ENCODE measurements at places on chromosomes 11 and 22.

- no peak for DNase-seq
These were observed 98.2 kb upstream of the BID start for GRCh38 chr22:17872471-17872870.

- no peak for DNase-seq
These were observed 519 bp upstream of the PDE3B start for GRCh38 chr11:14642873-14643696.

- DNase-seq: no peak
These were observed 59.1 kb downstream of the ST3GAL4 start for GRCh38 chr11:126414615-126415014.

DNA sequence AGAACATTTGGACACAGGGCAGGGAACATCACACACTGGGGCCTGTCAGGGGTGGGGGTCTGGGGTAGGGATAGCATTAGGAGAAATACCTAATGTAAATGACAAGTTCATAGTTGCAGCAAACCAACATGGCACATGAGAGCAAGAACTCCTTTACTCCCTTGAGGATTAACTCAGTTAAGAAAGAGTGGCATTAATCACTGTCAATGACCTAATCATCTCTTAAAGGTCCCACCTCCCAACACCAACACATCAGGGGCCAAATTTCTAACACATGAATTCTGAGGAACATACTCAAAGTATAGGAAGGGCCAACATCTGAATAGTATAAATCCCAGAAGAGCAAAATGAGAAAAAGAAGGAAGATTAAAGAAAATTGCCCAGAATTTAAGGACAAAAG is 272.9 kb downstream of the SWAP70 start:
- DNase-seq: no peak

GRCh38 chr11:48062649-48063048 is 82.3 kb downstream of the PTPRJ start:
- no peak for DNase-seq

DNA sequence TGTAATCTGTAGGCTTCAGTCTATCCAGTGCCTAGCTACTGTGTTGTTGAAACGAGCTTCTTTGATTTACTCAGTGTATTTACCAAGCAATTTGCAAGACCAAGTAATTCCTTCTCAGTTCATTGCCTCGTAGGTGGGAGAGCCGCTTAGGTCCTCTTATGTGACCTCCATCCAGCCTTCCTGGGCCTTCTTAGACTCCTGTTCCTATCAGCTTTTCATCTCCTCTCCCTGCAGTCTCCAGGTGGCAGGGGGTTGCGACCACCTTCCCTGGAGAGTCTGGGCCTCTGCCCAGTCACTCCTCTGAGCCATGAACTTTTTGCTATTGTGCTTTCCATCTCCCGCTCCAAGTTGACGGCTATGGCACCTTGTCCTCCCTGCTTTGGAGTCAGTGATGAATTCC is 251.8 kb downstream of the KIRREL3 start:
- DNase-seq: no peak

- no peak for DNase-seq
These were observed 56.1 kb downstream of the HSD17B12 start for GRCh38 chr11:43736502-43737200.

DNA sequence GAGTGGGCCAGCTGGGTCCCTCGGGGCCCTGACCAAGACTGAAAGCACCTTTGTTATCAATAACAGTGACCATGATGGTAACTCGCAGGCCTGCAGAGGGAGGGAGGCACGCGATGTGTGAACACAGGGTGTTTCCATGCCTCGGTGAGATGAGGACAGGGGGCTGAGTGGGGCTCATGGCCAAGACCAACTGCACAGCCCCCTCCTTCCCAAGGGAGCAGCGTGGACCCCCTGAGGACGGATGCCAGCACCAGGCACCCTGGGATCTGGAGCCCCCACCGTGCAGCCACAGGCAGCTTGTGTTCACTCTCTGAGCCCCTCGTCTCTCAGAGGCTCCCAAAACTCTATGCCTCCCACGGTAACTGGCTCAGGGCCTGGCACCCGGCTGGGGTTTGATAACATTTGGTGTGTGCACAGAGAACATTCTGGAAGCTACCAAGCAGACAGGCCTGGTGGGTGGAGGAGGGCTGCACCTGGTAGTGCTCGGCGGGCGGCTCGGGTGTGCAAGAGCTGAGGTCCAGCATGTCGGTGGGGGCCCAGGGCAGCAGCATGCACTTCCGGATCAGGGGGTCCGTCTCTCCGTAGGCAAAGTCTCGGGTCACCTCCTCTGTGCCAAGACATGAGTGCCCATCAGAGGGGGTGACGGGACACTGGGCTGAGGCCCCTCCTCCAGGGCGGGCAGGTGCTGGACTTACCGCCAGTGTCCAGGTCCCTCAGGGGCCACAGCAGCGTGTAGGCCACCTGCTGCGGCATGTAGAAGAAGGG is 7.6 kb downstream of the TTLL12 start:
- no peak for DNase-seq

DNA sequence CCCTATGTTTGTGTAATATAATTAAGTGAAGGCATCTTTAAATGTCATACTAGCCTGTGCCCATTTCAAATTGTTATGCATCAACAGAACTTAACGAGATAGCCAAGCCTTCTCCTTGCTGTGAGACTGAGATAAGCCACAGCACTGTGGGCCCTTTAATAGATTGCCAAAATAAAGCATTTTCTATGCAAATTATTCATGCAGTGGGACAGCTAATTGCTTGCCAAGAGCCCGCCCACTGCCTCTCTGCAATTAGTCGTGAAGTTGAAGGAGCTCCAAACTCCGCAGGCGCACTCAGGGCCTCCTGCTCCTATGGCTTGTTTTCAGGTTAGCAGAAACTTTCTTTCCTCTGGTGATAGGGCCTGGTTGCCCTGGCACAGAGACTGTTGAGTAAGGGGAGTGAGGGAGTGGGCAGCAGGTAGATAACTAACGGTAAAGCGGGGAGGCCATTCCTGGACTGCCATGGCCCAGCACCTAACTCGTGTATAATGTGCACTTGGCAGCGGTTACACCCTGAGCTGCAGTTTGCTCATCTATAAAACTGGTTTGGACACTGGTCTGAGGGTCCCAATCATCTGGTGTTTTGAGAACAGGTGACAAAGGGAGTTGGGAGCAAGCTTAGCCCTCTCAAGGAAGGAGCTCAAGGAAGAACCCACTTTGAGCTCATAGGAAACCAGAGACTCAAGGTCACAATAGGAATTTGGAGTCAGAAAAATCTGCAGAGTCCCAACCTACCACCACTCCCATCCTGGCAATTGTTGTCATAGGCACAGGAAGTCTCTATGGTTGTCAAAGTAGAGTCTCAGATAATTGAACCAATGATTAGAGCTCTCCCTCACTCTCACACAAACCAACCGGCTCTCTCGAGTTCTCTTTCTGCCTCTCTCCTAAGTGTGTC is 33.9 kb upstream of the RIC3 start:
- no peak for DNase-seq
